NAMALWA (cell line): ENCODE measurements at places on chromosomes 13 and 19.

DNA sequence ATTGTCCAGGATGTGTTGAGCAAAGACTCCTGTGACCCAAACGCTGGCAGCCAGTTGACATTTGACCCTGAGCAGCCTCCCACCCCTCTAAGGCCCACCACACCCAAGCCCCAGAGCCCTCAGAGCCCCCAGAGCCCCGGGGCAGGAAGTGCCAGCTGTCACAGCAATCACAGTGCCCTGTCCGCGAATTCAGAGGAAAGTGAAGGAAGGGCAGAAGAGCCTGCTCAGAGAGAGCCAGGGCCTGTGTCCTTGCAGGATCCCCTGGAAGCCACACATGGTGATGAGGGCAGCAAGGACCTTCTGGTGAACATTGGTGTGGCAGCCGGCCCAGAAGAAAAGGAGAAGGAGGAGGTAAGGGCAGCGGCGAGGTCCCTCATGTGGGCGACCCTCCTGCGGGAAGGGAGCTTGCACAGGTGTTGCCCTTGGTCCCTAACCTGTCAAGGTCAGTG, 63.7 kb downstream of the SPATA13 start:
- DNase-seq = no peak

DNA sequence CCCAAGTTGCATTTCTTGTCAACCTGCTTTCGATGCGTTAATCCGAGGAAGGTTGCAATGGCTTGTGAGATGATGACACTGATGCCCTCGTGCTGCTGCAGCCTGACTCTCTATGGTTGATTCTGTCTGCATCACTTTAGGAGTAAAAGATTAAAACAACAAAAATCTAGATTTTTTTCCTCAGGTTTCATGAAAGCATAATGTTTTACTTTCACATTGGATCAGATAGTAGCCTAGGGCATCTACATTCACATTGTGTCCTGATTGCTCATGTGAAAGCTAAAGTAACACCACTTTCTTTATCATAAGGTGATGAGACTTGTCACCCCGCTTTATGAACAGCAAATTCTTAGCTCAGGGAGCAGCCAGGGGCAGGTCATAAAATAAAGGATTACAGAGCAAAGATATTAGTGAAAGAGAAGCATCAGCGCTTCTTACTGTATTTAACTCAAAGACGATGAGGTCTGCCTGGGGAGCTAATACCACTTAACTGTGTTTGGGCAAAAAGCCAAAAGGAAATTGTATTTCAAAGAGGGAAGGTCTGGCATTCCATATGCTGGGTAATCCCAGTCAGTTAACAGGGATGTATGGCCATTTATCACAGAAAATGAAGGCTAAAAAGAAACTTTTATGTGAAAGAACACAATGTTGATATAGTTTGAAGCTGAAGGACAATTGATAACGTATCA, 270.5 kb downstream of the GPC6 start:
- no peak for DNase-seq

DNA sequence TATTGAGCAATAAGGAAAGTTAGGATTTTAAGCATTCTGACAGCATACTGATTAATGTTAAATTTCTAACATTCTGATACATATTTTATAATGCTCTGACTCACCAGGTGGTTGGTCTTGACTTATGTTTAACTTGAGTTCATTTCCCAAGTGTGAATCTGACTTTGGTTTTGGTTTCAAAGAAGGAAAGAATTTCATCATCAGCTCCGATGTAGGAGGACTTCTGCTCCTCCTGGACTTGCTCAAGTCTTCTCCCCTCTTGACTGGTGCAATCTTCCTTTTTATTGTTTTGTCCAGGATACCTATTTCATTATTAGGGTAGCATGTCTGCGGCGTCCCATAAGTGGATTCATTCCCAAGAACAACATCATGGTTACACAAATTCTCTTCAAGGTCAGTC, 141.3 kb downstream of the RNF17 start:
- no peak for DNase-seq

DNA sequence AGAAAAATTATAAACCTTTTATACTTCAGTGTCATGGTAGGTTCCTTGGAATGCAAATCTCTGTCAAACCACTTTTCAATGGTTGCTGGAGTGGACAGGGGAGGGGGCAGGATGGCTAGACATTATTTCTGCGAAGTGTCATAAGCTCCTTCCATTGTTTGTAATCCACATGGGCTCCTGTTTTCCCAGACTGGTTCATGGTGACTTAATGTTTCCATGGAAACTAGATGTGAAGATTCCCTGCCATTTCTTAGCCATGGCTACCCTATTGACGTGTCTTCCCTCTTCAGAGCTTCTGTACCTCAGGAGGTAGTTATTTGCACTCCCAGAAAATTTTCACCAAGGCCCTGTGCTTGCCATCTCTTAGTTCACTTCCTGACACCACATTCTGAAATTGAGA, 95.3 kb downstream of the UFM1 start:
- no peak for DNase-seq

GRCh38 chr19:37513397-37513796, 6.7 kb downstream of the ZNF793 start:
- DNase-seq = no peak

DNA sequence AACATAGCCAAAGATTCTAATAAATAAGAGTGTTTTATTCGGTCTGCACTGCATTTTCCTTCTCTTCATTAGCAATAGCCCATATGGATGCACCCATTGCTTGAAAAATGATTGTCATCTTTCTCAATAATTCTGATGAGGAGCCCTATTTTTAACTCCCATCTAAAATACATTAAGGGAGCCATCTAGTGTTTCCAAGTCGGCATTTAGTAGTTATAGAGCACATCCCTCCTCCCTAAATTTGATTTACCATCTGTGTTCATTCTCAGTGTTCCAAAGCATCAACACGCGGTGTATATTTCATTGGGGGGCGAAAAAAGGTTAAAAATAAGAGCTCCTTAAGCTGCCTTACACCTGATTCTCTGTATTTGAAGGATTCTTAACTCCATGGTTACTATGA, 119.2 kb upstream of the IPO5 start:
- DNase-seq = no peak

DNA sequence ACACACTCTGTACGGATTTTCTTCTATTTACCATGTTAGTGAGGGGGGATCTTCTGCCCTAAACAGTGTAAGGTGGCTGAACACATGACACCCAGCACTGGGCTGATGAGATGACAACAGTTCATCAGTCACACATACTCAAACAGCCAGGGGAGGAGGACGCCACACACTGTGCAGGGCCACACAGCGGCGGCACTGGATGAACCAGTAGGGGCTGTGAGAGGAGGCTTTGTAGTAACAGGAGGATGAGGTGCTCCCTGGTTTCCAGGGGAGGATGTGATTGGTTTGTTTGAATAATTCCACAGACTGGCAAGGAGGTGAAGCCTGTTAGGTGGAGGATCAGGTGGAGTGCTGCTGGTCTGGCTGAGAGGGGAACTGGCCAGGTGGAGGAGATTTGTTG, 16.3 kb upstream of the GTF3A start:
- DNase-seq = no peak

GRCh38 chr19:6731822-6732221, 5.6 kb downstream of the GPR108 start:
- no peak for DNase-seq

DNA sequence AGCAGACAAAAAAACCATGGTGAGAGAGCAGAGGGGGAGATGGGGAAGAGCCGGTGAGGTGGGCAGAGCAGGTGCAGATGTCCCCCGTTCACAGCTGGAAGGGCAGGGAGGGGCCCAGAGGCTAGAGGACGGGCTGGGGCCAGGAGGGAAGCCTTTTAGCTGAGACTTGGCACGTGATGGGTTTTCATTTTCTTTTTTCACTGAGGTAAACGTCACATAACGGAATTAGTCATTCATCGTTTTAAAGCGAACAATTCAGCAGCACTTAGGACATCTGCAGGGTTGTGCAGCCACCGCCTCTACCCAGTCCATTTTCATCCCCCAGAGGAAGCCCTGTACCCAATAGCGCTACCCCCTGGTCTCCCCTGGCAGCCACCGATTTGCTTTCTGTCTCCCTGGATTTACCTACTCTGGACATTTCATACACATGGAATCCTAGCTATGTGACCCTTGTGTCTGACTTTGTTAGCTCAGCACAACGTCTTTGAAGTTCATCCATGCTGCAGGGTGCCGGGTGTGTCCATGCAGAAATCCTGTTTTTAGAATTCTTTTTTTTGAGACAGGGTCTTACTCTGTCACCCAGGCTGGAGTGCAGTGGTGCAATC, 16.0 kb upstream of the EMC10 start:
- peak; percentile 95 for DNase-seq

- DNase-seq = no peak
These were observed 687 bp upstream of the FTL start for GRCh38 chr19:48964205-48965039.
